Occipital lobe (tissue), 3 donors: ENCODE measurements at places on chromosomes 1 and 21.

DNA sequence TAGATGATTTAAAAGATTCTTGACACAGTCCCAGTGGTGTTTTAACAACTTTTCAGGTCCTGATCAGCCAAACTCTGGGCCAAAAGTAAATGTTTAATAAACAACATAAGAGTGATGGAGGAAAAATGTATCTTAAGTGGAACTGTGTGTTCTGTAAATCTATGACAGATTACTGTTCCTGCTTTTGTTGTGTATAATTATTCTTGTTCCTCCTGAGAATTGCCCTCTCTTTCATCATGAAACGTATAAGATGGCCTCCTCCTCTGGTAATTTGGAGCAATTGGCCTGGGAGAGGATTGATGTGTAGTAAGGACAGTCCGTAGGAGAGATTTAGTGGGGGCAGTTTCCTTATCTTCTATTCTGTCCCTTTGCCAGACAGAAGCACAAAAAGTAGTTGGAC is 34.5 kb downstream of the GALNT2 start:
- DNase-seq, result no peak

GRCh38 chr1:108055387-108055786 is 90.4 kb upstream of the VAV3 start:
- no peak for DNase-seq

GRCh38 chr1:202205523-202206190 is 12.1 kb downstream of the LGR6 start:
- no peak for DNase-seq

DNA sequence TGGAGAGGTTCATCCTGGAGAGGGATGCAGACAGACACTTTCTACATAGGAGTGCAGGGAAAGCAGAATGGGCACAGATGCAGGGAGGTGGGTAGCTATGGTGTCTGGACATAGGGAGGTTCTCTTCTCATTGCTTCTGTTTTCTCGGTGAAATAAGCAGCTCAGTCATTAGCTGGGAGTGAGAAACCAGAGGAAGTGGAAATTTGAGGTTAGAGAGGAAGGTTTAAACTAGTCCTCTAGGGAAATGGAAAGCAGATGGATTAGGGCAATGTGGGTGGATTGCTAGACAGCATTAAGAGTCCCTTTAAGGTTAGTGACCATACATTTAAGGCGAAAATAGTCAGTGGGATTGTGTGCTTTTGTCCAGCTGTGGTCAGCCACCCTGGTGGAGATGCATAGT is 39.6 kb downstream of the MPZL1 start:
- DNase-seq, result no peak

- no peak for DNase-seq
These were observed 103.7 kb upstream of the NFIA start for GRCh38 chr1:60978421-60979357.

DNA sequence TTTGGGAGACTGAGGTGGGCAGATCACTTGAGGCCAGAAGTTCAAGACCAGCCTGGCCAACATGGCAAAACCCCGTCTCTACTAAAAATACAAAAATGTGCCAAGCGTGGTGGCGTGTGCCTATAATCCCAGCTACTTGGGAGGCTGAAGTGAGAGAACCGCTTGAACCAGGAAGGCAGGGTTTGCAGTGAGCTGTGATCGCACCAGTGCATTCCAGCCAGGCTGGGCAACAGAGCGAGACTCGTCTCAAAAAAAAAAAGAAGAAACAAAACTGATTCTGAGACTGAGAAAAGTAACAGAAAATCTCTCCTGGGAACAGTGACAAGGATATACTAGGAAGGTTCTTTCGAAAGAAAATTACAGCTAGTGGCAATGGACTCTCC is 20.9 kb downstream of the USP48 start:
- no peak for DNase-seq

DNA sequence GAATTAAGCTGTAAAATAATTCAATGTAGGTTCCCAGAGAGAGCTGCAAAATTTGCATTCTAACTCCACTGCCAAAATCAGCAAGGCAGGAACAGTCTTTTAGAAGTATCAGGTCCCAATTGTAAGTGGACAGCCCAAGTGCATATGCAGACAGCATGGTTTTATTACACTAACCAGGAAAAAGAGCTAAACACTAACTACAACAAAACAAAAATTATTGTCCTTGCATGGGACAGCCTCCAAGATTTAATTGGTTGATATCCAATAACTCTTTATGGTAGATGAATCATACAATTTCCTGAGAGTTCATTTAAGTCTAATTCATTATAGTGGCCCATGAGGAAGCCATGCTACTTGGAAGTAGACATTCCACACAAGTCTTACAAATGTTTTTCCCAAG is 154.3 kb upstream of the ZNF648 start:
- no peak for DNase-seq

DNA sequence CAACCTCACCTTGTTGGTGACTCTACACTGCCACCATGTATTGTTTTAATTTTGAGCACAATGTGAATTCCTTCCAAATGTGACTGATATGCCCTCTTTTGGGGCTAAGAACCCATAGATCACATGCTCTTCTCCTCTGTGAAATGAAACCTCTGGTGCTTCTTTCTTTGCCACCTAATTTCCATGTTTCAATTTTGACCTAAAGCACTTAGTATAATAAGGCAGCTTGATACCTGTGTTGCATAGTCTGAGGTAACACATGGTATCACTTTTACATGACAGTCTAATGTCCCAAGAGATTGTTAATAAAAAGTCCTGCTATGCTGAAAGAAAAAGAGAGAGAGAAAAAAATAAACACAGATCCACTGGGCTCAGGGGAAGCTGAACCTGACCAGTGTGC is 24.2 kb downstream of the CLEC20A start:
- no peak for DNase-seq
